ENCODE measurements at places on chromosomes 2 and 18. TPM values are rescaled to one million over a fixed set of nuclear protein-coding genes. Genes with fewer than 3 reads are reported as not detected.
A peak's percentile ranks its signal among the peaks of the same experiment; 100 is the strongest.

The KCTD1 gene
- total RNA-seq: 5.0 TPM

The SPP2 gene
- not detected for total RNA-seq

The OSBPL1A gene
- total RNA-seq: 3.1 TPM

- no peak for DNase-seq
These were observed 1049.2 kb upstream of the ZEB2 start for GRCh38 chr2:145569108-145569507.

- peak; percentile 21 for DNase-seq
These were observed 176.6 kb downstream of the EN1 start for GRCh38 chr2:118670838-118671237.

- DNase-seq: peak; percentile 83
These were observed 682 bp downstream of the DUSP2 start for GRCh38 chr2:96144481-96145035.

DNA sequence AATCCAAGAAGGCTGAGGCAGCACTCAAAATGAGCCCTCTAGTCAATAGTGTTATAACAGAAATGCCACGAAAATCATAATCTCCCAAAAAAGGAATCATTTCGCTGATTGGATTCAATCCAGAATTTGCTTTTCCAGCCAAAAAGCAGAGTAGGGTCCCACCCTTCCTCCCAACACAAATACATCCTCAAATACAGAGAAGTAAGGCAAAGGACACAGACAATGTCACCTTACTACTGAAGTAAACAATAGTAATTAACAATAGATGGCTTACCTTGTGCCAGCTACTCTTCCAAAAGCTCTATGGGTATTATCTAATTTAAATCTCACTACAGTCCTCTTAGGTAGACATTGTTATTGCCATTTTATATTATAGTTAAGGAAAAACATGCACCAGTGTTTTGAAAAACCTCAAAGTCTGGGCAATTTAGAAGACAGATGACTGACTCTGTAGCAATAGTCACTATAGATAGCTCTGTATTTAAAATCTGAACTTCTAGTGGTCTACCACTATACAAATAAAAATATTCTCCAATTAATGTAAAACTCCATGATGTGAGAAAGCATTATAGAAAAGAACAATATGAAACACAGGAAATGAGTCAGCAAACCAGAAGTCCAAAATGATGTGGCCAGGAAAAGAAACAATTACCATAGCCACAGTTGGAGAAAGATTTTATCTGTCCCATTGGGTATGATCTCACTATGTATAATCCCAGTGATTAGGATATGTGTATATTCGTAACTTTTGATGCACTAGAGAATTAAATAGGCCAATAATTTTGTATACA, 305.0 kb upstream of the ERBB4 start:
- DNase-seq: no peak

All from activated CD4-positive, alpha-beta T cell treated with anti-CD3 and anti-CD28 coated beads, Interleukin-2, amount 10 ng/mL, durations not matched to agents 24 days and 14 days (primary cell).